ENCODE measurements at places on chromosomes 16 and 17.

GRCh38 chr17:40559954-40560591 is 5.2 kb downstream of the CCR7 start:
- peak; percentile 81 for DNase-seq

DNA sequence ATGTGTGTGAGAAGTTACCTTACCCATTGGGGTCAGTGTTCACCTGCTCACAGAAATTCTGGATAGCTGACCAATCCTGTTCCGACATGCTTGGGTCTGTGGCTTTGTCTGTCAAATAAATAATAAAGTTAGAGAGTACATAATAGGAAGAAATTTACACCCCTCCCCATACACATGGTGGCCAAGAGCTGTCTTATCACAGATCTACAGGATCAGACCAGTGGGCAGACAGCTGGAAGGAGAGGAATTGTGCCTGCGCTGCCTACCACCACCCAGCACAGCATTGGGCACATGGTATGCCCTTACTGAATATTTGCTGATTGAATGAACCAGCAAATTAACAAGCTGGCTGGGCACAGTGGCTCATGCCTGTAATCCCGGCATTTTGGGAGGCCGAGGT is 14.6 kb downstream of the GGA2 start:
- DNase-seq, result no peak

- no peak for DNase-seq
Measured at GRCh38 chr16:59179446-59180082, 445.4 kb upstream of the GOT2 start.

DNA sequence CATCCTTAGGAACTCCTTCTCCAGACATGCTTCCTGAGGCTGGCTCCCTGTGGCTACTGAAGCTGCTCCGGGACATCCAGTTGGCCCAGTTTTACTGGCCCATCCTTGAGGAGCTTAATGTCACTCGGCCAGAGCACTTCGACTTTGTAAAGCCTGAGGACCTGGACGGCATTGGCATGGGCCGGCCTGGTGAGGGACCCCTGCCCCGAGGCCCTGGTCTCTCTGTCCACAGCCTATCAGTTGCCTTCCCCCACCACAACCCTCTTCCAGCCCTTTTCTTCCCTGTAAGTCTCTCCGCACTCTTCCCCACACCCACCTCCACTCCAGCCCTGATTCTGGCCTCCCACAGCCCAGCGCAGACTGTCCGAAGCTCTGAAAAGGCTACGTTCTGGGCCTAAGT is 2.0 kb downstream of the TNK1 start:
- DNase-seq, result no peak

DNA sequence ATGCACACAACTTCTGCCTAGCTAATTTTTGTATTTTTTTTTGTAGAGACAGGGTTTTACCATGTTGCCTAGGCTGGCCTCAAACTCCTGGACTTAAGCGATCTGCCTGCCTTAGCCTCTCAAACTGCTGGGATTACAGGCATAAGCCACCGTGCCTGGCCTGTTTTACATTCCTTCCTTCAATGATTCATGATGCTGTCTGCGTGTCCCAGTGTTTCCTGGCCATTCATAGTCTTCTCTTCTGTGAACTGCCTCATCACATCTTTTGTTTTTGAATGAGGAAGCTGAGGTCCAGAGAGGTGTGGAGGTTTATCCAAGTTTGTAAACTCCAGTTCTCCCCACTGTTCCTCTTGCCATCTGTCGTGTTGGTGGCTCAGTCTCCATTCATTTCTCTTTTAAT is 64.5 kb upstream of the MED9 start:
- DNase-seq, result no peak

DNA sequence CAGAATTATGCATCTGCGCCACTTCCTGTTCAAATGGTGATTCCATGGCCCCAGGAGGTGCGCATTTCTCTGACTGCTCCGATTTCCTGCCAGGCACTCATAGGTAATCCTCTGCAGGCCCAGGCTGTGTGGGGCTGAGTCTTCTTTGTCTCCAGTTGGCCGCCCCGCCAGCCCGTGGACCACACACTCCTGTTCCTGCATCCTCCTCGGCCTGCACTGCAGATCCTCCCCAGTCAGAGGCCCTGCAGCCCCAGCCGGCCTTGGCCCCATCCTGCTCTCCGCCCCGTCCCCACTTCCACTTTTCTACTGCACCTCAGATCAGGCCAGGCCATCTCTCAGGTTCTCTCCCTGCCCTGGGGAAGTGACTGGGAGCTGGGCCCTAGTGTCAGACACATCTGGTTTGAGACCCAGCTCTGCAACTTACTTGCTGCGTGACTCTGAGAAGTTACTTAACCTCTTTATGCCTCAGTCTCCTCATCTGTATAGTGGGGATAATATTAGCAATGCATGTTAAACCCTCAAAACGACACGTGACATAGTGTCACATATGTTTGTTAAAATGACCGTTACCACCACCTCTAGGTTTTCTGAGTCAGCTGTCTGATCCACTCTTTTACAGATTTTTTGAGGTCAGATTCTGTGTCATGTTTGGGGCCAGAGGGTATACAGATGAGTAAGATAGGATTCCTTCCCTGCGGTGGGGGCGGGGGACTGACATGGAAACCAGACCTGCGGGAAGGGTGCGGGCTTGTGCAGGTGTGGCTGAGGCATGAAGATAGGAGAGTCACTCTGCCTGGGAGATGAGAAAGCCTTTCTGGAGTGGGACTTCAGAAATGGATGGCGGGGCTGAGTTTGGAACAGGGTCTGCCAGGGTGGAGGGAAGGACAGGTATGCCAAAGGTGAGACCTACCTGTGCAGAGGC is 12.8 kb downstream of the RAB11FIP4 start:
- DNase-seq, result no peak

DNA sequence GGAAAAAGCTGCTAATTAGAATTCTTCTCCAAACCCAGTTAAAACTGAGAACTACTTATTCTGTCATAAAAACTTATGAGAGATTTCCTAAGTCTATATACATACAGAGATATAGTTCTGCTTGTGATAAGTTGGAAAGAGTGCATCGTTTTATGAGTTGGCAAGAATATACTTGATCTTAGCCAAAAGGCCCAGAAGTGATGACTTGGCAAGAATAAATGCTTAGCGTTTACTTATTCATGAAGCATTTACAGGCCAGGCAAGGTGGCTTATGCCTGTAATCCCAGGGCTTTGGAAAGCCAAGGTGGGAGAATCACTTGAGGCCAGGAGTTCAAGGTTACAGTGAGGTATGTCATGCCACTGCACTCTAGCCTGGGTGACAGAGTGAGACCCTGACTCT is 81.7 kb downstream of the CYB561 start:
- DNase-seq, result no peak

- no peak for DNase-seq
Measured at GRCh38 chr17:32904891-32905290, 23.1 kb upstream of the TMEM98 start.

- no peak for DNase-seq
Measured at GRCh38 chr16:85370881-85371651, 242.1 kb upstream of the GSE1 start.

GRCh38 chr17:74998783-74999182 is 11.4 kb downstream of the CDR2L start:
- no peak for DNase-seq

DNA sequence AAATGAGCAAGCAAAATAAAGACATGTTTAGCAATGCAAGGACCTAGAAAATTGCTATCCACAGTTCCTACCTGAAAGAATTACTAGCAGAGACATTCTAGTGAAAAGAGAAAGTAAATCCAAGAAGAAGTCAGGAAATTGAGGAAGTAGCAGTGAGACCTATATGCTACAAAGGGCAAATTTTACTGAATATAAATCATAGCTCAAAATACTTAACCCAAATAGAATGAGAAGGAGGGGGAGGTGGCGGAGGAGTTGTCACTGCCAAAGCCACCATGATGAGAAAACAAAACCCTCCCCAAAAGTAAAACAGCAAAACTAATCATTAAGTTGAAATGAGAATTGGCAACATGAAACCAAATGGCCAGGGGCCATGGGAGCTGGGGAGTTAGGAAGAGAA is 39.3 kb downstream of the PITPNM3 start:
- no peak for DNase-seq

DNA sequence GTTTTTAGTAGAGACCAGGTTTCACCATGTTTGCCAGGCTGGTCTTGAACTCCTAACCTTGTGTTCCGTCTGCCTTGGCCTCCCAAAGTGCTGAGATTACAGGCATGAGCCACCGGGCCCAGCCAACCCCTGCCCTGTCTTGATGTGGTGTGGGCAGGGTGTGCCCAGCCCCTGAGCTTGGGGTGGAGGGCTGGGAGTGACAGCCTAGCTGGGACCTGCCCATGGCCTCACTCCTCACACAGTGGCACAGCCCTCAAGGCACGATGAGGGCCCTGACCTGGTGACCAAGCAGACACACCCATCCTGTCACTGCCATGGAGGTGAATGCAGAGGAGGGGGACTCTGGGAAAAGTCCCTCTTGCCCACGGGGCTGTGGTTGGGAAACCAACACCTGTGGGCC is 3.0 kb downstream of the IL32 start:
- no peak for DNase-seq

GRCh38 chr17:65407017-65407416 is 154.4 kb downstream of the AXIN2 start:
- no peak for DNase-seq

DNA sequence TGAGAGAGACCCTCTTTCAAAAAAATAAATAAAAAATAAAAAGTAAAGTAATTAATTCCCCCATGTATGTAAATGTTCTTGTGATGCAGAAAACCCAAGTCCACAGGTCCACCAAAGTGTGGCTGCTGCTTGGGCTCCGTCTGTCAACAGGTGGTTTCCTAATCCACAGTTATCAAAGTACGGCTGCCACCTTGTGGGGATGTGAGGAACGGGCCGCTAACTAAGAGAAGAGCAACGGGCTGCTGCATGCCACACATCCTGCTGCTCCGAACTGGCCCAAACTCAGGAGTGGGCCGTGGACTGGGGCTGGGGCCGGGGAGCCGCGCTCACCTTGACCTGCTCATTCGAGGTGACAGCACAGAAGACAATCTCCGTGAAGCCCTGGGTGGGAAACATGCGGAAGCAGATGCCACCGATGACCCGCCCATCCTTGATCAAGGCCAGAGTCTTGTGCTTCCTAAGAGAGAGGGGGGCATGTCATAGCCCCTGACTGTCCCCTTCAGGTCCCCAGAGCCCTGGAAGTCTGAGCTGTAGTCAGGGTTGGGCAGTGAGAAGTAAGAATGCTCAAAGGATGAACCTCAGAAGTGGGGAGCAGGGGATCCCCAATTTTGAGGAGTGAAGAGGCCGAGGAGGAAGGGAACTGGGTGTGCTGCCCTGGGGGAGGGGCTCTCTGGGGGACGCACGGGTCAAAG is 4.3 kb downstream of the KAT2A start:
- peak; percentile 71 for DNase-seq
